ENCODE measurements at places on chromosomes 7 and 10.
A peak's percentile ranks its signal among the peaks of the same experiment; 100 is the strongest.

GRCh38 chr7:143408686-143409561 is at the start of gene EPHA1:
EPHA1 (minus strand) TSS chr7:143408856; CDS start chr7:143408805, 51 bp downstream.
- no peak for DNase-seq

- no peak for DNase-seq
Observed at GRCh38 chr7:36310897-36311296, 78.8 kb upstream of the ANLN start.

- DNase-seq = peak; percentile 85
Observed at GRCh38 chr10:7525314-7526016, 114.6 kb upstream of the SFMBT2 start.

DNA sequence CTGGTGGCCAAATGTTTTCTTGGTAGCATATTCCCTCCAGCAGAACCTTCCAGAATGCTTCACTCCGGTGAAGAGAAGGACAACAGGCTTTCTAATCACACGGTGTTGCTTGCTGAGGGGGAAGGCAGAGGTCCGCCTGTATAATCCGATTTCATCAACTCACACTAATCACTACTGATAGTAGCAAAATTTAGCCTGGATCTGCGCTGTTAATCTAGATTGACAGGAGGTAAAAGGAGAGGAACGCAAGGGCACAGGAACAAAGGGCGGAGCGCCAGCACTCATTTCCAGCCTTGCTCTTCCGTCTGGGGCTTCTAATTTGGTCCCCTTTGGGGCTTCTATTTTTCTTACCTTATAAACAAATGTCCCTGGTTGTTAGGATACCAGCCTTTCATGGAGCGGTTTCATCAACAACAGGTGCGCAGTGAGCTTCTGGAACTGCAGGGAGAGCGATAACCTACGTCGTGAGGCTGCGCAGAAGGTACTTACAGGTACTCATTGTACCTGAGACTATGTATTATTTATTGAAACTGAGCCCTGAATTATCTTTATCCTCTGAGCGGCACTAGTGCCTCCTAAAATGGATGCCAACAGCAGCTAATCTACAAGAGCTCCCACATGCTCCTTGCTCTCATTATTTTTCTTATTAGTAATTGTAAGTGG is 150.6 kb downstream of the CACNB2 start:
- no peak for DNase-seq

GRCh38 chr7:138095972-138096935 is 20.0 kb downstream of the AKR1D1 start:
- DNase-seq = no peak

DNA sequence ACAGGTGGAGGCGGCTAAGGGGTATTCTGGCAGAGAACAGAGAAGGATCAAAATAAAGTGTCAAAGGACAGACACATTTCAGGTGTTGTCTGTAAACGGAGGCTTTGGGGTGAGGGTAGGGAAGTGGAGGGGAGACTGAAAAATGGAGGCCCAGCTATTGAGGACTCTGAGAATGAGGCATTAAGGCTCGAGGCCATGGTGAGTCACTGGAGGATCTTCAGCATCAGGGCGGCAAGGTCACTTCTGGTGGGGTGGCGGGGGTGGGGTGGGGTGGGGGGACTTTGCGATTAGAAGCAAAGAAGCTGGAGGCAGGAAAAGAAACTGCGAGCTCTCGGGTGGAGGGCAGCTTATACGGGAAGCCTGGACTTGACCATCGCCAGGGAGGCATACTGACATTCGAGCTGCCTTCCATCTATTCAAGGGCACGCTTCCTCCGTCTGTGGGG is 58.4 kb upstream of the PCGF5 start:
- peak; percentile 18 for DNase-seq

DNA sequence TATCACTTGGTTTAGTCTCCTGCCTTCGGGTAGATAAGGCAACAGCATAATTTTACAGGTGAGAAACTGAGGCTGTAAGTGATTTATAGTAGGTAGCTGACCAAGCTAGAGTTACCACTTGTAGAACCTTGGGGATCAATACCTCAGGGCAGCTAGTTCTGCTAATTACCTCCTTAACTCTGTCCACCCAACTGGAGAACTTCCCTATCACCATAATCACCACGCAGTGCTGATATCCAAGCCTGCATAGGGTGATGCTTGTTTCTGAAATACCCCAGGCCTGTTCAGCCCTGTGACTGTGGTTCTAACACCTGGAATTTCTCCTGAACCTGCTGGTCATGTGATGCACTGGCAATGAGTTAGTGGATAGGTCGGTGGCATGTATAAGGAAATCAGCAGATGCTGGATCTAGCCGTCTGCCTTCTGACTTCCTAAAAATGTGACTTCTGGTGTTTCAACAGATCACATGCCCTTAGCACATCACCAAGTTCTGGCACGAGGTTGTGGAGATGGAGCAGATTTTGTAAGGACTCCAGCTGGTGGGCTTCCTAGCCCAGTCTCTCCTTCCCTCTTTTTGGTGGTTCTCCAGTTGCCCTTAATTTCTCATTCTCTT is 15.3 kb downstream of the PLAU start:
- DNase-seq = no peak

- no peak for DNase-seq
Observed at GRCh38 chr10:113480851-113481502, 71.9 kb upstream of the HABP2 start.

DNA sequence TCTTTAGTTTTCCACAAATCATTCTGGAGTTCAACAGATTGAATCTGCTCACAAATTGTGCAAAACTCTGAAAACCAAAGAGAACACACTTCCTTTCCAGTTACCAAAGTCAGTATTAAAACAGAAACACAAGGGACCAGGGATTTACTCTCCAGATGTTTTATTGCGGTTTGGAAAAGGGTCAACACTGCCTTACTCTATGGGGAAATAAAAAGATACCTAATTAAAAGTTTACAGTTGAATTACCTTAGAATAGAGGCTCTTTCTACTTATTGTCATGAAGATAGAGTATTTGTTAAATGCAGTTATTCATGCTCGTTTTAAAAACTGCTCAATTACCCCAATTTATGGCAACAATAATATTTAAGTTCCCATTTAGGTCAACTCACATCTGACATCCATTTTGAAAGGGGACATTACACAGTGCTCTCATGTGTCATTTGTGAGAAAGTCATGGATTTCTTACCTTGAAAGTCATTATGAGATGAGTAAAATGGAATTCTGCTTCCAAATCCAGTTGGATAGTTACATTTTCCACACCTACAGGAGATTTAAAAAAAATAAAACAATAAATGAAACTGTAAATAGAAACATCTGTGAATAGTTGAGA is 8.4 kb downstream of the LAMB1 start:
- DNase-seq = no peak

GRCh38 chr7:39075210-39075609 is 97.5 kb downstream of the POU6F2 start:
- DNase-seq = no peak

GRCh38 chr10:71517298-71518169 is 120.8 kb downstream of the CDH23 start:
- DNase-seq = no peak

GRCh38 chr10:133421336-133422222 is 2.8 kb downstream of the SPRN start:
- DNase-seq = peak; percentile 26

GRCh38 chr10:80462981-80463741 is 9.1 kb downstream of the TSPAN14 start:
- DNase-seq = no peak

- no peak for DNase-seq
Observed at GRCh38 chr10:3195286-3195685, 22.7 kb upstream of the PITRM1 start.

- DNase-seq = no peak
Observed at GRCh38 chr10:350981-351501, 215.8 kb downstream of the ZMYND11 start.

GRCh38 chr7:154424350-154424749 is 372.2 kb downstream of the DPP6 start:
- DNase-seq = no peak

DNA sequence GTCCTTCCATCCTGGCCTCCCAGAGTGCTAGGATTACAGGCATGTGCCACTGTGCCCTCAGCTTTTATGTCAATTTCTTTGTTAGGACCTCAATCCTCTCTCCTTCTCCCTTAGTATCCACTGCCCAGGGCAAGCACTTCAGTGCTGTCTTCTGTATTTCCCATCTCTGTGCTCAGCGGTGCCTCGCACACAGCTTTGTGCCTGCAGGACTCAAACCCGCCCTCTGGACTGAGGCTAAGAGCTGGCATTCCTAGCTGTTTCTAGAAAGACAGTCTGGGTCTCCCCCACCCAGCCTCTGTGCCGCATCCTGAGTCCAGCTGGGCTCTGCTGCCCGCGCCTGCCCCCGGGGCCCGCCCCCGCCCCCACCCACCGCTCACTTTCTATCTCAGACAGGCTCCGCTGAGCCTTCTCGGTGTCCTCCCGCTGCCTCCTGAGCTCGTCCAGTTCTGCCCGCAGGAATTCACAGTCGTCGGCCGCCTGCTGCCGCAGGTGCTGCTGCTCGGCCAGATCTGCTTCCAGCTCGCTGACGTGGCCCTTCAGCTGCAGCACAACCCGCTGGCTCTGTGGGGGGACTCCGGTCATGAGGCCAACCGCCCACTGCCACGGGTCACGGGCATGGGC is 67.3 kb downstream of the SPDYE5 start:
- no peak for DNase-seq

GRCh38 chr7:46071076-46071475 is 150.0 kb upstream of the IGFBP3 start:
- DNase-seq = no peak

Data from GM10248 (cell line).